Activated naive CD8-positive, alpha-beta T cell treated with anti-CD3 and anti-CD28 coated beads for 36 hours (primary cell): ENCODE measurements at places on chromosomes 4 and X.

GRCh38 chr4:173124209-173124865, 44.3 kb upstream of the GALNT7 start:
- DNase-seq = no peak

- no peak for DNase-seq
Measured at GRCh38 chrX:6810776-6811175, 275.9 kb upstream of the VCX3A start.

- DNase-seq = no peak
Measured at GRCh38 chr4:153611679-153612078, 72.4 kb upstream of the TLR2 start.

GRCh38 chr4:159205466-159205865, 102.6 kb downstream of the RAPGEF2 start:
- no peak for DNase-seq

DNA sequence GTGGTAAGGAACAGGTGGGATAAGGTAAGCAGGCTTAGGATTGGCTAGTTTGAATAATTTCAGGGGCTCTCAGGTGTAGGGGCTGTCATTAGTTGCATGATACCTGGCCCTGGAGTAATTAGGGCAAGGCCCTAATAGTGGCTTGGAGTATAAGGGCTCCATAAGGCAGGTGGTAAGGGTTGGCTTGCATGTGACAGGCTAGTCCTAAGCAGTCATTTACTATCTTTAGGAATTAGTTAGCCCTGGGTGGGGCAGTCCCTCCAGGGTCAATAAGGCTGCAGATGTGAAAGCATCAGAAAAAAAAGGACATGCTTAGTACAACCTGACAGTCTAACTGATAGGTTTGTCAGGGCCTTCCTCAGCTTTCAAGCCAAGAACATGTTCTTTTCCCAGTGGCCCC, 7.8 kb upstream of the TMPRSS11D start:
- DNase-seq = no peak

DNA sequence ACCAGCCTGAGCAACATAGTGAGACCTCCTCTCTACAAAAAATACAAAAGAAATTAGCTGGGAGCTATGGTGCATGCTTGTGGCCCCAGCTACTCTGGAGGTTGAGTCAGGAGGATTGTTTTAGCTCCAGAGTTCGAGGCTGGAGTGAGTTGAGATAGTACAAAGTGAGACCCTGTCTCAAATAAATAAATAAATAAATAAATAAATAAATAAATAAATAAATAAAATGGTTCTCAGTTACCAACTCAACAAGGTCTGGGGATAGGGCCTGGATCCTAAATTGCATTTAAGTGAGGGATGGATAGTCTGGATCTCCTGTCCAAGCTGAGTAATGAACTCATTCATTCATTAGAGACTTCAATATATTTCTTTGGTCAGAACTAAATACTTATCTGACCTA, 115.7 kb upstream of the IL1RAPL2 start:
- no peak for DNase-seq
